ENCODE measurements at places on chromosomes 13 and 19.

GRCh38 chr13:101416181-101417042 is at the start of gene NALCN:
TSS of gene NALCN (minus strand) at chr13:101416508. CDS start at chr13:101399126, 17,382 bp downstream.
- DNase-seq, result no peak

GRCh38 chr13:112819816-112820215 is 130.0 kb downstream of the ATP11A start:
- DNase-seq, result no peak

- DNase-seq, result no peak
Observed at GRCh38 chr19:13748169-13748828, 16.0 kb upstream of the MRI1 start.

DNA sequence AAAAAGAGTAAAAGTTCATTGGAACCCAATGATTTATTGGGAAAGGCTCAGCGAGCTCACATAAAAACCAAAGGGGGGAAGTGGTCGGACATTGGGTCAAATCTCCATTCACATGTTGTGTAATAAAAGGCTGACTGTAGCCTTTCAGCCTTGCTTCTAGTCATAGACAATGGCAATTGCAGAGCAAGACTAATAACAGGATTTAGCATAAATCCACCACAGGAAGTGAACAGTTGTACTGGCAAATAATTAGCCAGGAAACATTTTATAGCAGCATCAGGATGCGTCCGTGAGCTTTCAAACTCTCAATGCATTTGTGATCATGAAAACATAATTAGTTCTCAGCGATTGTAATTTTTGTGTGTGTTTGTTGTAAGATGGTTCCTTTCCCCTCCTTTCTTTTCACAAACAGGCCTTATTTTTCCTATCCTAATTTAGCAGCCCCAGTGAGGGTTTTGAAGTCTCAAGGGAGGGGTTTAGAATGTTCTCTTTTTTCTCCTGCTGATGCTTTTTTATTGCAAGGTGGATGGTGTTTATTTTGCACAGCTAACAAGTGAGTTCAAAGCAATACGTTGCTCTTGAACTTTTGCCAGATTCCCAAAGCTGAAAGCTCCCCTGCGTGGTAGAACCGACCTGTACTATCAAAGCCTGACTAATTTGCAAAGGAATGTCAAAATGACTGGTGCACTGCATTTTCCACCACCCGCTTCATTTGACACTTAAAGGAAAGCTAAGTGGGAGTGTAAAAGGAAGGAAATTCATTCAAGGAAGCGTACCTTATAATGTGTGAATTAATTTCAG is 105.6 kb downstream of the SPRY2 start:
- DNase-seq, result no peak

GRCh38 chr19:33212436-33213172 is 13.0 kb downstream of the SLC7A10 start:
- DNase-seq, result no peak

DNA sequence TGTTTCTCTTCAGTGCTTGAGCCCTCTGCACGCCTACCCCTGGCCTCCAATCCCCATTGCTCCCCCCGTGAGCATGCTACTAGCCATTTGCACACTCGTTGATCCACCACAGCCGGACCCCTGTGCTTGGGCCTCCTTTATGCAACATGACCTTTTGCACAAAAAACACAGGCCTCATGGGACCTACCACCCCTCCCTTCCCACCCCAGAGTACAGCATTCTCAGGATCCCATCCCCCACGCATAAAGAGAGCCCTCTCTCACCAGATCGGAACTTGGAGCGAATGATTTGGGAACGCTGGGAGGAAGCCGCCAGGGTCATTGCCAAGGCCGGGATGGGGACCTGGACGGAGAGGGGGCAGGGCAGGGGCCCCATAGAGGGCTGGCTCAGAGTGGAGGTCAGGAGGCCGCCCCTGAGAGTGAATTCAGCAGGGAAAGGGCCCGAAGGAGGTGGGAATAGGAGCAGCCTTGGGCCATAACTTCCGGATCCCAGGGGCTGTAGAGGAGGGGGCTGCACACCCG is 754 bp downstream of the MAMSTR start:
- DNase-seq, result no peak

GRCh38 chr19:42352301-42353259 is 27.1 kb downstream of the MEGF8 start:
- DNase-seq, result no peak

GRCh38 chr13:103218253-103218652 is 152.0 kb upstream of the SLC10A2 start:
- DNase-seq, result no peak

DNA sequence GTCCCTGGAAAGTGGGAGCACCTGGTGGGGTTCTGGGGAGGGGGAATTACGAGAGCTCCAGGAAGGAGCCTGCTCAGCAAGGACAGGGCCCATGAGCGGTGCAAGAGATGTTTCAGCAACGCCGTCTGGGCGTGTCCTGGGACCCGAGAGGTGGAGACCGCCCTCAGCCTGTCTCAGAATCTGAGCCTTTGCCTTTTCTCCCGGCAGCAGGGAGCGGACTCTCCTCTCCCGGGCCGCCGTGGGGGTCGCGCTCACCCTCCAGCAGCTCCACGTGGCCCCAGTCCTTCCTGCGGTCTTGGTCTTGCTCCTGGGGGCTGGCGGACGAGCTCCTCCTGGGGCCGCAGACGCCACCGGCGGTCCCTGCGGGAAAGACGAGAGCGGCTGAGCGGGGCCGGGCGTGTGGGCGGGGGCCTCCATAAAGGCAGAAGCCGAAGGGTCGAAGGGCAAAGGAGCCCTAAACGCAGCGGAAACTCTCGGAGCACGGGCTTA is 714 bp downstream of the POLRMT start:
- DNase-seq, result no peak

GRCh38 chr19:3370728-3371591 is 4.6 kb downstream of the NFIC start:
- no peak for DNase-seq

DNA sequence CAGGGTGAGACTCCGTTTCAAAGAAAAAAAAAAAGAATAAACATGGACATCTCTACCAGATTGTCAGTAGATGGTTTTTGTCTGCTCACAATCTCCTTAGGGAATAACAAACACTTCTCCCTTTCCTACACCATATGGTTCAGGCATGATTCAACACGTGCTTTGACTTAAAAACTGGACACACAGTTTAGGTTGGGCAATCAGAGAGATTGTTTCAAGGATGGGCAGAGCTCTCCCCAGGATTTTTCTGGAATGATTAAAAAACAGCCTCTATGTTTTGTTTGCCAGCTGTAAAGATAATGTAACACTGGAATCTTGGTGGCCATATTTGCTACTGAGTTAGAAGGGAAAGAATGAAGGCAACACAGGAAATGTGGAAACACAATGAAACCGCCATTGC is 150.1 kb upstream of the TSC22D1 start:
- DNase-seq, result no peak

DNA sequence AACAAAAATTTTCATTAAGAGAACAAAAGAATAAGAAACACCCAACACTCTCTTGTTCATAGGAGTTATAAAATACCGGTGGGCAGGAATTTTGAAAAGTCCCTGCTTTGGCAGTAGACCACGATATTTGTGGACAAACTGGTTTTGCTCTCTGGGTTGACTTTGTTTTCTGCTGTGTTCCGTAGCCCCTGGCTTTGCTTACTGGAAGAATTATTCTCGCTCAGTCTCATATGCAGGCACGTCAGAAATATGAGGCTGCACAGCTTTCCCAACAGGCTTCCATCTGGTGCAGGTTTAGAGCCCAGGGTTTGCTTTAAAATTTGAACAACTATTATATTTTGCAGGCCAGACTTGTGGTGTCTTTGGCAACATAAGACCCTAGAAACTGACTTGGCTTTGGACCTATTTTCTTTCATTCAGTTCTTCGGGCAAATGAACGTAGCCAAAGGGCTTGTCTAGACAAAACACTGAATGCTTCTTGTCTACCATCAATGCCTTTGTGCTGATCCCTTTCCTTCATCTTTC is 2012.6 kb downstream of the PCDH9 start:
- no peak for DNase-seq

- DNase-seq, result no peak
Observed at GRCh38 chr13:113364901-113365582, 1.1 kb upstream of the GRTP1 start.

GRCh38 chr13:99992949-99993351 is 11.4 kb downstream of the ZIC2 start:
- no peak for DNase-seq

GRCh38 chr13:26538363-26539317 is 18.8 kb upstream of the WASF3 start:
- DNase-seq, result no peak

DNA sequence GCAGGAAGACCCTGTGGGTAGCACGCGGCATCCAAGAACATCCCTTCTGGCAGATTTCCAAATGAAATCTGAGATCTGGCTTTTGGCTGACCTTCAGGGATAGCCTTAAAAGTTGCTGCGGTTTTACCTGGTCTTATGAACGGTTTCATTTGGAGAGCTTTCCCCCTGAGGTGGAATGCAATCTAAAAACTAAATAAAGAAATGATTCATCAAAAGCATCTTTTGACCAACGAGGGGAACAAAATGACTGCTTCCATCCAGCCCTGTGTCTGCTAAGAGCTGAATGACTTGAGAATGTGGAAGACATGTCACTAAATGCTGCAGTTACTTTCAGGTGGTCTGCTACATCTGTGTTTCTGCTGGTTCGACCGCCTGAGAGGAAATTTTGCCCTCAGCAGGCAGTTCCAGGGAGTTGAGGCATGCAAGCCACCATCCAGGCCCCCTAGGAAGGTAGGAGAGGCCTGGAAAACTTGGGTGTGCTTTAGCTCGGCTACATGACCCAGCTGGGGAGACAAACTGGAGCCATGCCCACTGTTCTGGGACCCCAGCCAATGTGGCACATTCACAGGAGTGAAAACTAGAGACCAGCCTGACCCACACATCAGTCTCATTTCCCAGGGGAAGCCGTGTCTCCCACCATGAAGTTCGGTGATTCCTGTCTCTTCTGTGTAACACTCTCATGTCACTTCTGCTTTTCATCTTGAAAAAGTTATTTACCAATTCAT is 175.1 kb upstream of the KL start:
- no peak for DNase-seq

DNA sequence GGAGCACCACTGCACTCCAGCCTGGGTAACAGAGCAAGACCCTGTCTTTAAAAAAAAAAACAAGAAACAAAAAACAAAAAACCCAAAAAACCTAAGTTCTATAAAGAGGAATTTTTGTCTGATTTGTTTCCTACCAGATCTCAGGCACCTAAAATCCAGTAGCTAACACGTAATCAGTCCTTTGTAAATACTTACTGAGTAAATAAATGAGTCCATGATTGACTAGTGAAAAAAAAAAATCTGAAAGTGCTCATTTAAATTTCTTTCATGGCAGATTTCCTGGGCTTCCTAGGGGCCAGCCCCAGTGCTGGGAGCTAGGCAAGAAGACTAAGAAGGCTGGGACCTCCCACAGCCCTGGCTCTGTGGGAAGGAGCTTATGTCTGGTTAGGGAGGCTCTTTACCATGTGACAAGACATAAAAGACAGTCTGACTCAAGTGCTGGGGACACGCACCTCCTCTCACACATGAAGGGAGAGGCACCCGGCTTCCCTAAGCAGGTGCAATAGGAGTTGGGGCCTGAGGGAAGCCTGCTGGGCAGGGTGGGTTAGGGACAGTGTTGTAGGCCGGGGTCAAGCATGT is 22.5 kb downstream of the LIG1 start:
- no peak for DNase-seq

DNA sequence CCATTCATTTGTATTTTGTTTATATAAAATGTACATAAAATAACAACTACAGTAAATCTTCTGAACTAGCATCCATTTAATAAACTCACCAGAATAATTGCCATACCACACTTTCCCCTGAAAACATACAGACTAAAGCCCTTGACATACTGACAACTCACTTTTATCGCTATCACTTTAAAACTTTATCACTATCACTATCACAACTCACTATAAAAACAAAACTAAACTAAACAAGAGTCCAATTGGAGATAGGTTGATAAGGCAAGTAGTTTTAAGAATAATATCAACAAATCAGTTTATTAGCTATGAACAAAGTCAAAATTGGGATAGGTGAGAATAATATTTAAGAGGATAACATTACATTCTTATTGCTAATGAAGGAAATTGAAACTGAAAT is 108.9 kb downstream of the SLITRK6 start:
- DNase-seq, result no peak

DNA sequence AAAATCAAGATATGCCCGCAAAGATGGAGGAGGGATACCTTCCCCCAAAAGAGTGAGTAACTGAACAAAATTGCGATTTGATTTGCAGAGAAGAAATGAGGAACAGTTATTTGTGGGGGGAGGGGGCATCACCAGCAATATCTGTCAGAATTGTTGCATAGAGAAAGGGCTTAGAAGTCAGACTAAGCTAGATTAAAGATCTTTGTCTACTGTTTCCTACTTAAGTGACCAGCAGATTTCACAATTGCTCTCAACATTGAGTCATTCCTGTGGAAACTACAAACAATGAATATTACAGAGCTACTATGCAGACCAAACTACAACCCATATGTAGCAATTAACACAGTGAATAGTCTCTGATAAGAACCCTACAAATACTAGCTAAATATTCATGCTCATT is 27.4 kb downstream of the FPR3 start:
- DNase-seq, result no peak

DNA sequence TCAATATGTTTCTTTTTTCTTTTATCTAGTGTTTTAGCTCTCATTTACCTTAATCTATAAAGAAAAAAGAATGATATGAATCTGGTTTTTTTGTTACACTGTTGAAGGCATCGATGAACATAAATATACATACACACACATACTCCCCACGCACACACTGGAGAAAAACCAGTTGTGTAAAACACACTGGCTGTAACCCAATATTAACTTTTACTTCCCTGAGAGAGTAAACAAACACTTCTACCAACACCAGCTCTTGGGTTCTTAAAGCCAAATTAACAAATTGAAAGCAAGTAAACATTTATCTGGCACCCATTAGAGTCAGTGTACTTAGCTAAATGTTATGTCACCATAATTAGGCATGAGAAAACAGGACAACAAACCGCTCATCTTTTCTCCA is 145.7 kb downstream of the ABCC4 start:
- DNase-seq, result no peak
